ENCODE measurements at places on chromosomes 12 and 14.
A peak's percentile ranks its signal among the peaks of the same experiment; 100 is the strongest.

DNA sequence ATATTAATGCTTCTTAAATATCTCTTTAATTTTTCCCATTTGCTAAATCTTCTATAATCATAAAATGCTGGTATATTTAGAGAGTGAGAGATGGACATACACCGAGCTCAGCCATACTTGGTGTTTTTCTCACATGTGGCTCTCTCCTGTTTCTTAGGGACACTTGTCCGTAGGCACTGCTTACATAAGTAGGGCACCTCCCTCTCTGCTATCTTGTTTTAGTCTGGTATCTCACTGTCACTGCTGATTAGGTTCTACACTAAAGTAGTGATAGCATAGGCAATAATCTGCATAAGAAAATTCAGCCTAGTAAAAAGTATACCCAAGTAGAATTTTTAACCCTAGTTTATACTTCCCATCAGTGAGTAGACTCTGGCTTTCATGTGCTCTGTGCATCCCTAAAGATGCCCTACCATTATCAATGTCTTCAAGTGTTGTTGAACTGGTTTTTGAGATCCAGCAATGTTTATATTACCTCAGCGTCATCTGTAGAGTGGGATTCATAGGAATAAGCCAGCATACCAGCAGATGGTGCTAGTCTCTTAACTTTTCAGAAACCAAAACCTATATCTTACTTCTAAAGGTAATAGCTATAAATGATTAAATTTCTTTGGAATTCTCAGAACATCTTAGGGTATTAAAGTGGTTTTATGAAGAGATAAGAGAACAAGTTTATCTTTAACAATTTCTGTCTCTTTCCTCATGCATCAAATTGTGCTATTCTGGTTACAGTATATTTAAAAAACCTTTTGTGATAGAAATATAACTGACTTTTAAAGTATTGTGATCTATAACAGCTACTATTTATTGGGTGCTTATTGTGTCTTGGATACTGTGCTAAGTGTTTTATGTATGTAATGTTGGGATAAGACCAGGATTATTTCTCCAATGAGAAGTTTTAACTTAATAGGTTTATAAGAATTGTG lies 32.9 kb downstream of the ARID2 start:
- DNase-seq, result no peak

DNA sequence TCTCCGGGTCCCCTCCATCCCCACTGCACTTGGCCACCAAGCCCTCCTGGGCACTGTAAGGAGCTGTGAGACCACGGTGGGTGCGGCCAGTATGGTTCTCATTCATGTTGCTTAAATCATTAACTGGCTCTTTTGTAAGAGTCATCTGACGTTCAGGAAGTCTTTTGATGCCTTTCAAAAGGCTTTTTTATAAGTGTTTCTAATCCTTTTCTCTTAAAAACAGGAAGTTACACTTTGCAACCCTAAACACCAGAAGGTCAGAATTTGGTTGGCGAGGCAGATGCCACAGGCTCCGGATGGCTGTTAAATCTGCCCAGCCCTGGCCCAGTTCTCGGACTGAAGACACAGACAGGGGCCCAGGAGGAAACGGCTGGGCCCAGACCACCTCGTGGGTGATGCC lies 26.1 kb upstream of the DIO3 start:
- no peak for DNase-seq

GRCh38 chr12:85559127-85559526 lies 277.1 kb downstream of the RASSF9 start:
- no peak for DNase-seq

GRCh38 chr12:111636209-111636945 lies 37.3 kb upstream of the ATXN2 start:
- DNase-seq, result peak; percentile 66

DNA sequence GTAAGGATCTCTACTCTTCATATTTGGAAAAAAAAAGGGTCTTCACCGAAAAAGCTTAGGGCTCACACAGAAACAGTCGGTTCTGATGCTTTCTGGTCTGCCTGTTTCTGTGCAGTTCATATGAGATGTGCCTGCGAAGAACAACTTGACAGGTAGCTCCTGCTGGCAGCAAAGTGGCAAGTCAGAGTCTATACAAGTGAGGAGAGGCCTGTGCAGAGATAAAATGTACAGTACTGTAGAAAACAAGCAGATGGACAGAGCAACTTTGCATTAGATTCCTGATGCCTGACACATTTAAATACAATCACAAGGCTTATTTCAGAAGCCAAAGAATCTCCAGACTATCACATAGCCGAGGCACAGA lies 936.0 kb downstream of the DIO2 start:
- DNase-seq, result no peak

DNA sequence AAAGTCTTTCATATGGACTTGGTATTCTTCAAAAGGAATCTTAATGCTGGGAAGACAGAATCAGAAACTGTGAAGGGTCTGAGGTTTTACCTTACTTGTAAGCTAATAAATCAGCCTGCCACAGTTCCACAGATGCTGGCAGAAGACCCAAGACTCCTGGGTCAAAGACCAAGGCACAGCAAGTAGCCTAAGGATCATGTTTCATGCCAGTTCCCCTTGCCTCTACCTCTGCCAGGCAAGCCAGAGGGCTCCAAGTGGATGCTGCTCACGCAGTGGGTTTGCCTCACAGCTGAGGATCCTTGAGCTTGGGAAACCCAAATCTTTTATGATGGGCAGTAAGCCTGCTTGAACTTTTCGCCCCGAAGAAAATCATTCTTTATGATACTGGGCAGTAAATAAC lies 15.2 kb upstream of the RXYLT1 start:
- DNase-seq, result no peak

DNA sequence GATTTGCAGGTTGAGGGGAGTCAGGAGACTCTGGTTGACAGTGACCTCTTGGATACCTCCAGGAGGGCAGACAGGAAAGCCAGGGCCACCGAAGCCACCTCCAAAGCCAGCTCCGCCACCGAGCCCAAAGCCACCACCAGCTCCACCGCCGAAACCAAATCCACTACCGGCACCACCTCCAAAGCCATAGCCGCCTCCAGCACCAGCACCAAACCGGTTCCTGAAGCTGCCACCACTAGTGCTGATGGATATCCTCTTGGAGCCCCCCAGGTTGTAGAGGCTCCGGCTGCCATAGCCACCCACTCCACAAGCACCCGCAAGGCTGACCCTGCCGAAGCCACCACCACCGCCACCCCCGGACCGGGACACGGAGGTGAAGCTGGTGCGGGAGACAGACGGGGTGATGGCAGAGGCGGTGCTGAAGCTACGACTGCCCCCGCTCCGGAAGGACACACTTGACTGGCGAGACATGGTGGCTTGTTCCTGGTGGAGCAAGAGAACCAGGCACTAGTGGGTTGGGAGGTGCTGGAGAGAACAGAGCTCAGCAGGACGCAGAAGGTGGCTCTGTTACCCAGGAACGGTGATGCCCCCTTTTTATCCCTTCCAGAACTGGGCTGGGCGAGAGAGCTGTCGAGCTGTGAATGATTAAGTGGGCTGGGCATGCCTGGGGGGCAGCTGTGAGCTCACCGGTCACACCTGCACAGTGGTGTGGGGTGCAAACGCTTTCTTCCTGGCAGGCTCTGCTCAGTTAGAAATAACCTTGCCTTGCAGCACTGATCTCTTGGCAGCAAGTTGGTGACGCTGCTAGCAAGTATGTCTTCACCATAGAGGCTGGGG lies at the start of gene KRT5:
Gene KRT5 (minus strand): TSS at position 569 of the 837 bp plus-strand sequence. CDS start 98 bp downstream, at position 471.
- no peak for DNase-seq

DNA sequence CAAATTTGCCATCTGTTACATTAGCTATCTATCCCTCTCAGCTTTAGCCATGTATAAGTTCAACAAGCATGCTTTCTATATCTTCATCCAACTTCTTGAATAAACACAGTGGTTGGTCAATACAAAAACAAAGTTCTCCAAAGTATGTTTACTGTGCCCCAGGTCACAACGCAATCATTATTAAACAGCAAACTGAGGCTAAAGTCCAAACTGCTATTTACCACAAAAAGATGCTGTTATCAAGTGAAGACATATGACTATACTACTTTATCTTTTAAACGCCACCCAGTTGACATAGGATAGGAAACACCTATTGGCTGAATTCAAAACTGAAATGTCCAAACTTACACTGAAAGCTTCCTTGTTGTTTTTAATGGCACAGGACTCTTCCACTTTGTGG lies 11.7 kb downstream of the ZCCHC8 start:
- no peak for DNase-seq

DNA sequence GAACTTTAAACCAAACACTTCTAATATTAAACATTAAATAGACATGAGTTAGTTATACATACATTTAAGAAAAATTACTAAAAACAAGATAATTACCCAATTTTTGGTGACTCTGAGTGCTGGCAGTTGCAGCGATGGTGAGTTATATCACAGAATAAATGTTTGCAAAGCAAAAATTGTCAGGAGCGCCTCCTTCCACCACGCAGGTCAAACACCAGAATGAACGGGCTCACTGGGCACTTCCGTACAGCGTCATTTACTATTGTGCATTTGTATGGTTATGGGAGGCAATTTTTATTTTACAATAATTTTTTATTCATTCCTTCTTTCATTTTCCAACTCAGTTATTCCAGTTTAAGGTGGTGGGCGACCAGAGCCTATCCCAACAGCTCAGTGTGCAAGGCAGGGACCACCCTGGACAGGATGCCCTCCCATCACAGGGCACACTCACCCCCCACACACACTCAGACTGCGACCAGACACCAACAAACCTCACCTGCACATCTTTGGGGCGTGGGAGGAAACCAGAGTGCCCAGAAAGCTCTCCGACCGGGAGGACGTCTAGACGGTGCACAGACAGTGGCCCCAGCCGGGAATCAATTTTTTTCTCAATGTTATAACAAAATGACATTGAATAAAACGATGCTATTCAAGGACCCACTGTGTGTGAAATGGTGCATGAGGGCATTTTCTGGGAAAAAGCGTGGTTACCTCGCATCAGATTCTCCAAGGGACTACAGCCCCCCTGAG lies 67.2 kb downstream of the TESC start:
- DNase-seq, result no peak

DNA sequence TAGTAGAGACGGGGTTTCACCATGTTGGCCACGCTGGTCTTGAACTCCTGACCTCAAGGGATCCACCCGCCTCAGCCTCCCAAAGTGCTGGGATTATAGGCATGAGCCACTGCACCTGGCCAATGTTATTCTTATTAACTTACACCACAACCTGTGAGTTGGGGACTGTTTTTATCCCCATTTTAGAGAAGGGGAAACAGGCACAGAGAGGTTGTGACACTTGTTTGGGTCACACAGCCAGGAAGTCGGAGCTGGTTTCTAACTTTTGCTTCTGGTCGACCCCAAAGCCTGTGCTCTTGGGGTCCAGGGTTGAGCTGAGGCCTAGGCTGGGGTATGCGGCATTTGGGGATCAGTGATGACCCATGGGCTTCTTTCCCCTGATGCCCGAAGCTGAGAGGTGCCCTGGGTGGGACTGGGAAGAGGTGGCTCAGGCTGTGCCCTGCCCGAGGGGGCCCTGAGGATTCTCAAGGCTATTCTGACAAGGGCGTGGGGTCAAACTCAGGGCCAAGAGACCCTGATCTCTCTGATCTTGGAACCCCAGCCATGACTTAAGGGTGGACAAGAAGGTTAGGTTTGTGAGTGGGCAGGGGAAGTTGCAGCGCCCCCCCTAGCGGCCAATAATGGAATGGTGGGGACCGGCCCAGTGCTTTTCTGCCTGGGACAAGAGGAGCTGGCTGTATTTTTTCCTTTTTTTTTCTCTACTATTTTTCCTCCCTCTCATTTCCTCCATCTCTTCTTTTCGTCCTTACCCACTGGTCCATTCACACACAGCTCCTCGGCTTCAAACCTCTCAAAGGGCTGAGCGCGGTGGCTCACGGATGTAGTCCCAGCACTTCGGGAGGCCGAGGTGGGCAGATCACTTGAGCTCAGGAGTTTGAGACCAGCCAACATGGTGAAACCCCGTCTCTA lies 3.0 kb downstream of the SDSL start:
- DNase-seq, result peak; percentile 45

- DNase-seq, result no peak
These were observed 678 bp downstream of the MDM1 start for GRCh38 chr12:68331500-68331868.

GRCh38 chr12:67019070-67019469 lies 250.1 kb upstream of the CAND1 start:
- DNase-seq, result no peak

- no peak for DNase-seq
These were observed 41.4 kb downstream of the SPTSSA start for GRCh38 chr14:34420547-34421150.

- no peak for DNase-seq
These were observed 177.9 kb downstream of the RBM19 start for GRCh38 chr12:113788020-113788856.

DNA sequence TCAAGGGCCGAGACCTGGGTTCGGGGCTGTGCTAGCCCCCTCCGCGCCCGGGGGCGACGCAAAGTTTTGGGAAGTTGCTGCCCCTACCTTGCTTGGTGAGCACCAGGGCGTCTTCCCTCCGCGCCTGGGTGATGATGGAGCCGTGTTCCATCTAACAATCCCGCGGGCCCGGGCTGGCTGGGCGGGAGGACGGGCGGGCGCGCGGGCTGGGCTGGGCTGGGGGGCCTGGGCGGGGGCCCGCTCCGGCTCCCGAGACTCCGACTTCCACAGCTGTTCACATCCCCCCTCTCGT lies 298 bp downstream of the CTDSP2 start:
- no peak for DNase-seq

DNA sequence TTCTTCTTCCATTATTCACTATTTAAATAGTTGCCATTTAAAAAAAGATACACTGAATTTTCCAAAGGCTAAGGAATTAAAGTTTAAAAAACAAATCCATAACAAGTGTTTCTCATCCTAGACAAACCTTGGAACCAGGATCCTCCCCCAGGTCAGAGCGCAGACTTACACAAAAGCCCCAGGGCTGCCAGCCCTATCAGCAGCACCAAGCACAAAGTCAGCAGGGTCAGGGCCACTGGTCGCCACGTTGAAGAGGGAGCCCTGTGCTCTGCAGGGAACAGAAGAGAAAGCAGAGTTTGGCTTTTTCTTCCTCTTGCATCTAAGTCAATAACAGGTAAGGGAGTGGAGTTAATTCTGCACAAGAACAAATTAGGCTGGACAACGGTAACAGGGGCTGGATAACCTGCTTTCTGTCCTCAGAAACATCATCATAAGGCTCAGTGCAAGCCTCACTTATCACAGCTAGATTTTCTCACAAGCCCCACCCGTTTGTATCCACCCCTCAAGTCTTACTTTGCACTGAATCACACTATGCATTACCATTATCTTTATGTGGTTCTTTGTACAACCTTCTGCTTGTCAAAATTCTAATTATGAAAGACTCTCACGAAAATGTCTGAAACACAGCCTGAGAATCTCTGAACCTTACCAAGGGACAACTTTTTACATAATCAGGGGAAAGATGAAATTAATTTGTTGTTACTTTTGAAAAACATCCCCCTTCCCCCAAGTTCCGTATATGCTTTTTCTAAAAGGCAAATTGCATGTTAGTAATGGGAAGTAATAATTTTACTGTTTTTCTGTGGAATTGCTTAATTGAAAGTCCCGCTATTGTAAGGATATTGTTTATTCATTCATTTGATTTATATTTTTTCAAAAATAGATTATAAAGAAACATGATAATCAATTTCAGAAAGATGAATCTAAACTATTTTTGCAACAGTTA lies 9.6 kb downstream of the CLEC1A start:
- DNase-seq, result no peak

GRCh38 chr12:58583529-58583928 lies 336.8 kb downstream of the LRIG3 start:
- DNase-seq, result no peak

Measured in psoas muscle (tissue), 8 donors.